ENCODE measurements at places on chromosomes 1 and 21. TPM values are rescaled to one million over a fixed set of nuclear protein-coding genes. Genes with fewer than 3 reads are reported as not detected.

FAM177B gene
- total RNA-seq: not detected

LDLRAD1 gene
- total RNA-seq: not detected

EPHA2 gene
- total RNA-seq: 35.3 TPM

TCHH gene
- total RNA-seq: not detected

IL19 gene
- total RNA-seq: not detected

WRAP73 gene
- total RNA-seq: 11.8 TPM

CFHR4 gene
- total RNA-seq: not detected

CHIT1 gene
- not detected for total RNA-seq

RGS2 gene
- 188 TPM for total RNA-seq

WNT3A gene
- not detected for total RNA-seq

ACOT7 gene
- 82.0 TPM for total RNA-seq

LGALS8 gene
- total RNA-seq: 63.9 TPM

SPRR2A gene
- total RNA-seq: not detected

CRYBG2 gene
- total RNA-seq: not detected

FCRL6 gene
- not detected for total RNA-seq

All from aortic smooth muscle cell (primary cell).